ENCODE measurements at places on chromosomes 12 and 14.

DNA sequence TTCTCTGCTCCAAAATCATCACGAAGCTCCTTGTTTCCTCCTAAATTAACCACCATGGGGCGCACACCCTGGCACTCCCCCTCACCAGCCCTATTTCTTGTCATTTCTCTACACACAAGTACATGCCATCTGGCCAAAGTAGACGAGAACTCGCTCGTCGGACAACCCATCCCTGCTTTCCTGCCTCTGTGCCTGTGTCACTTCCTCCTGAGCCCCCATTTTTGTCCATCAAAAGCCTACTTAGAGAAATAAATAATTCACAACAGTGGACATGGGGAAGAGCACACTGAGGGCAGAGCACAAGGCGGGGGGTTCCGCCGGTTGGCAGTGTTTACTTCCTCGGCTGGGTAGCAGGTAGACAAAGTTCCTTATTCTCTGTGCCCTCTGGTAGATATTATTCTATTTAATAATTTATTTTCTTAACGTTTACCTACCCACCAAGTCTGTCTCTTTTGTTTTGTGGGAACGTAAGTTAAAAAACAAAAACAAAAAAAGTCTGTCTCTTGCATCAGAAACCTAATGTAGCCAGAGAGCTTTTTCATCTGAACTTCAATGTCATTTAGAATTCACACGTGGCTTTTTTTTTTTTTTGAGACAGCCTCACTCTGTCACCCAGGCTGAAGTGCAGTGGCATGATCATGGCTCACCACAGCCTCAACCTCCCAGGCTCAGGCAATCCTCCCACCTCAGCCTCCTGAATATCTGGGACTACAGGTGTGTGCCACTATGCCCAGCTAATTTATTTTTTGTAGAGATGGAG lies 6.0 kb downstream of the VPS37B start:
- no peak for DNase-seq

- no peak for DNase-seq
Observed at GRCh38 chr14:91235841-91236240, 8.7 kb downstream of the GPR68 start.

GRCh38 chr12:124953689-124954405 lies 35.1 kb downstream of the DHX37 start:
- DNase-seq = no peak

- DNase-seq = no peak
Observed at GRCh38 chr14:74735125-74735524, 22.2 kb downstream of the FCF1 start.

DNA sequence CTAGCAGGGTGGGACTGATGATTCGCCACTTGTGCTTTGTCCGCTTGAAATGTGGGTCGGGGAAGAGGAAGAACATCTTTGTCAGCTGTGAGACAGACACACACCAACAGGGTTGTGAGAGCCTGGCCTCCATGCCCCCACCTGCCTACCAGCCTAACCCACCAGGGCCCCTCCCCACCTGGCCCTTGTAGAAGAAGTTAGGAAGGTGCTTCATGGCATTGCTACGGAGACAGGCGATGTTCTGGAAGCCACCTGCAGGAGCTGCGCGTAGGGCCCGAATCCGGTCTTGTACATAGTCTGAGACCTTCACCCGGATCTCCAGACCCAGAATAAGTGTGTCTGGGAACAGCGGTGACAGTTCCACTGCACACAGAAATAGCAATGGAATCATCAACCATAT lies 2.3 kb downstream of the METTL1 start:
- DNase-seq = no peak

- no peak for DNase-seq
Observed at GRCh38 chr12:51994959-51995358, 11.8 kb upstream of the TAMALIN start.

- no peak for DNase-seq
Observed at GRCh38 chr14:29166507-29166906, 399.9 kb downstream of the FOXG1 start.

- DNase-seq = no peak
Observed at GRCh38 chr12:13945641-13946040, 35.8 kb downstream of the GRIN2B start.

DNA sequence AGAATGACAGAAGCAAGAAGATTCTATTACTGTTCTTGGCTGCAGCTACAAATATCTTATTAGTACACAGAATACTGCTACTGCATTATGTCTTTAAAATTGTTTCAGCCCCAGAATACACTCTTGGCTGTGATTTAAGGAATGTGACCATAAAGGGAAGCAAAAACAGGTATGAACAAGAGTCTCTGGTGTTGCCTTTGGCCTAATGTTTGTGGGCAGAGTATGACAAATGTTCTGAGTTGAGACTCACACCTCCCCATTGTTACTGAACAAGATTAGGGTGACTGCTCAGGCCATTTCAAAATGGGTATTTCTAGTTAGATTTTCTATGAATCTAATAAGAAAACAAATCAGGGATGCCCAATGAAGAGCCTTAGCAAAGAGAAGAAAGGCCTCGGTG lies 28.5 kb downstream of the TTC6 start:
- no peak for DNase-seq

DNA sequence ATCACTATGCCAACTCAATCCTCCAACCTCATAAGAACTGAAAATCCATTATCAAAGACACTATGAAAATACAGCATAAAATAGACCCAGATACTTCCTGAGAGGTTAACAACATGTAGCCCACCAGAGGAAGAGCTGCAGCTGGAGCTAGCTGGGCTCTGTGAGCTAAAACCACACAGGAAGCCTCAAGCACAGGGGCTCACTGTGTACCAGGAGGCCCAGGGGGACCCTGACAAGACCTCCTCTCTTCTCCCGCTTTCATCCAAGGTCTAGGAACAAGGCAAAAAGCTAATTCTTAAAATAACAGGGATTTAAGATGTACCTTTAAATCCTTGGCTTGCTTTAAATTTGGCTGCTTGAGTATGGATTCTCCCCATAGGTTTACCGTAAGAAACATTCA lies 53.6 kb downstream of the EIF2S3B start:
- no peak for DNase-seq

DNA sequence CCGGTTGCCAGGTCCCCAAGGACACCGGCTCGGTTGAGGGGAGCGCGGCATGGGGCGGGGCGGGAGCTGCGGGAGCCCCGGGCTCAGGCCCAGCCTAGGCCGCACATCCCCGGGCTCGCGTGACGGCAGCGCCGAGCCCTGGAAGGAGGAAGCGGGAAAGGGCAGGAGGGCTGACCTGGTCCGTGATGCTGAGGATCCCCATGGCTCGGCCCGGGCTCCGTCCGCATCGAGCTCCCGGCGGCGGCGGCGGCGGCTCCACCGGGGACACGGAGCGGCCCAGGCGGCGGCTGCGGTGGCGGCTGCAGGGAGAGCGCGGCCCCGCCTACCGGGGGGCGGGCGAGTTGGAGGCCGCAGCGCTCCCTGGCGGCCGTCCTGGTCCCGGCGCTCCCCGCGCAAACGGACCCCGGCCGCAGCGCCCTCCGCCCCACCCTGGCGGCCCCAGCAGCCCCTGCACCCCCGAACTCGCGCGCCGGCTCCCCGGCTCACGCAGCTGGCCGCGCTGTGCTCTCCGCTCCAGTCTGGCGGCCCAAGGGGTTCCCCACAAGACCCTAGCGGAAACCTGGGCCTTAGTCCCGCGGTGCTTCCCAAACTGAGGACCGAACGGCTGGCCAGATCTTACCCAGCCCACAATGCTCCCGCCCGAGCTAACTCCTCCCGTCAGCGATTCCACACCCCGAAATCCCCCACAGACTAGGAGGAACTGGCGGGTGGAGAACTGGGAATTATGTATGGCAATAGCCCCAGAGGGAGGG lies at the start of gene ANKRD52:
ANKRD52 (minus strand) TSS at position 317 of the 752 bp plus-strand sequence; CDS start at position 202, 115 bp downstream.
- peak; percentile 67 for DNase-seq

DNA sequence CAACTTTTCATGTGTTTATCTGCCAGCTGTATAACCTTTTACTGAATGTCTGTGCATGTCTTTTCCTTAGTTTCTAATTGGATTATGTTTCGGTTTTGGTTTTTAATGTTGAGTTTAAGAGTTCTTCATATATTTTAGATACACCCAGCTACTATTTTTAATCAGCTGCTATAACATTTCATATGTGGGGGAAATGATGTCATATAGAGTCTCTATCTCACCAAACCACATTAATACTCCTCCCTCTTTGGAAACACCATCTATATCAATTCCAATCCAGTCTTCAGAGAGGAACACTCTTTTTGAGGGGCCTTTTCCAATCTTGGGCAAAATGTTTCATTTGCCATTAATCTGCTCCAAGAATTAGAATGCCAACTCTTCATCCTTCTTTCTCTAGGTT lies 28.5 kb upstream of the GCH1 start:
- no peak for DNase-seq

GRCh38 chr12:55188974-55189556 lies 31.8 kb upstream of the OR10A7 start:
- DNase-seq = peak; percentile 64

GRCh38 chr12:60693019-60693626 lies 1097.3 kb downstream of the SLC16A7 start:
- no peak for DNase-seq

DNA sequence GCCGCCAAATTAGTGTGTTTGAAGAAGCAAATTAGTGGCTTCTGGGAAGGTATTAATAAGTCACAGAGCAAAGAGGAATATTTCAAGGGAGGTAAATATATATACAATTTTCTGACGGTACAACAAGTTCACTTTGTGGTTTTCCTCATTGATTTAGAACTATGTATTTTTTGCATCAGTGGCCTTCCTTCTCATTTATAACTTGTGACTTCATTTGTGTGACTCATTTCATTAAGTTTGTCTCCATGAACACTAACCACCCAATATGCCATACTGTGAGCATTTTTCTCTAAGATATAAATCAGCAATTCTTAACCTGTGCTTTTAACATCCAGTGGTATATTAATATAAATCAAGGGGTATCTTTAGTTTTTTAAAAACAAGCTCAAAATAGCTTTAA lies 29.3 kb upstream of the ARHGAP5 start:
- DNase-seq = no peak

DNA sequence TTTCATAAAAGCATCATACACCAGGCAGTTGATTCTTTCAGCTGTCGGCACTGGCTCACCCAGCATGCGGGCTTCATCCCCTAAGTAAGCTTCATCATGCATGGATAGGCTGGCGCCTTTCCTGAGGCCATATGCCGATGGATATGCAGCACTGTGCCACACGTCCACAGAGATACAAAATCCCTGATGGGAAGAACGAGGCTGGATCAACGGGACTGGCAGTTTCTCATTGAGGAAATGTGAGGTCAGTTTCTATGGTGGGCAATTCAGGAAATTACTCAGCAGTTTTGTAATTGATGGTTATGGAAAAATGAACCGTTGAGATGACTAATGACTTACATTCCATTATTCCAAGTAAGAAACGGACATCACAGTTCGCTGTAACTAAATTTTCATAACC lies 453.8 kb downstream of the TMEM121 start:
- no peak for DNase-seq

DNA sequence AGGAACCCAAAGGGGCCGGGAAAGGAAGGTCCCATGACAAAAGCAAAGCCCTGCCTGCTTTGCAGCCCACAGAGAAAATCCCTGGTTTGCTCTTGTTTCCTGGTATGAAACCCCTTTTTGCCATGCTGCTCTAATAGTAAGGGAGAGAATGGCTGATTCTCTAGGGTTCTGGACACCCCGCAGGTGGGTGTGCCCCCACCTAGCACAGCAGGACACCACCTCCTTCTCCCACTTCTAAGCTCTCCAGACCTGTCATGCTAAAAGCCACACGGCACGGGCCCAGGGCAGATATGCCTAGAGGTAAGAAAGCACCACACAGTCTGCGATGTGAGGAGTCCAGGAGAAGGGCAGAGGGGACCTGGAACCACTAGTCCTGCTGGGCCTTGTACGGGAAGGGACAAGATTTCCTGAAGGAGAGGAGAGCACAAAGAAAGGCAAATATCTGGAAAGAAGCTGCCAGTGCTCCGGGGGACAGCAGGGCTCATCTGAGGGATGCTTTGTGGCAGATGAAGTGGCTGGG lies 113.3 kb downstream of the BCL11B start:
- DNase-seq = no peak

GRCh38 chr12:1865284-1865866 lies 45.0 kb downstream of the LRTM2 start:
- no peak for DNase-seq

- DNase-seq = no peak
Observed at GRCh38 chr12:125371033-125371432, 305.8 kb downstream of the AACS start.

- DNase-seq = no peak
Observed at GRCh38 chr14:23468704-23469126, 788 bp upstream of the NGDN start.

DNA sequence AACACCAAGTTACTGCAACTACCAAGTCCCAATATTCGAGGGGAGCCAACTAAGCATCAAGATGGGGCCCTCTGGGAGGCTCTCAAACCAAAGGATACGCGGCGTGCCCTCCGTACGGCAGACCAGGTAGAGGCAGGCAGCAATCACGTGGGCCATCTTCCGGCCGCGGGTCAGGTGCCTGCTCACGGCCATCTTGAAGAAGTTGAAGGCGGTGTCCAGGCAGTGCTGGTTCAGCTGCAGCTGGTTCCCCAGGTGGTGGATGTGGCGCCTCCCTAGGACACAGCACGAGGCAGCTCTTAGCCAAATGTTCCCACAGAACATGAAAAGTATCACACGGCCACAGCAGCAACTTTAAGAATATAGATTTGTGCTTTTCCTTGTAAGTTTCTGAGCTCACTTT lies 24.3 kb downstream of the BTBD6 start:
- DNase-seq = no peak

Data from SHP77 (cell line).